ENCODE measurements at places on chromosomes 5 and 9. TPM values are rescaled to one million over a fixed set of nuclear protein-coding genes. Genes with fewer than 3 reads are reported as not detected.

DNA sequence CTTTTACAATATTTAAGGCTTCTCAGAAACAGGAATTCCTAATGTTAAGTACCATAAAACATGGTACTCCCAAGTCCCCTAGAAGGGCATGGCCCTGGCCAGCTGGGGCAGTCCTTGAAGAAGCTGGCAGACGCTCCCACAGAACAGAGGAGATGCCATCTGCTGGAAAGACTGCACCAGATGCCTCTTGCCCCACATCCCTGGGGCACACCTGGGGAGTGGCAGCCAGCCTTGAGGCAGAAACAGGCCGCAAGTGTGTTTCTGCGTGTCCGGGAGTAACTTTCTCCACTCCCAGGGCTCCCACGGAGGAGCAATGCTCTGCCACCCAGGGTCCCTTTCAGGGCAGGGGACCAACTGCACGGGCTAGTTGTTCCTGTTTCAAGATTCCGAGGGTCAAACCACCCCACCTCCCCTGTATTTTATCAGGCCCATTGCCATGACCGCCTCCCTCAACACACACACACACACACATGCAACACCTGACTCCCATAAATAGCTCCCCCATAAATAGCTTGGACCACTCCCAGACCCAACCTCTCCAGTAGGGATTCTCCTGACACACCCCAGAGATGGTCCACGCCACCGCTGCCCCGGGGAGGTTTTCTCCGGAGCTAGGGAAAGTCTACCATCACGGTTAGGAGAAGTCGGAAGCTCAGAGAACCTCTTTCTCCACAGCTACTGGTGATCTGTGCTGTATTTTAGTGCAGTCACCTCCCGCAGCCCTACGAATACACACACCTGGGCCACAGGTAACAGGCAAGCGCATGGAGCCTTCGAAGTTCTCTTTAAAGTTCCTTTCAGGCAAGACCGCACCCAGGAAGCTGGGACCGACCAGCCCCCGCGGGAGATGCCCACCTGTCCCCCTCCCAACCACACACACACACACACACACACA, 1.5 kb downstream of the SPOCK1 start:
- peaks cover 31% of the 10 kb centered on the region for H3K27me3 ChIP-seq
- H3K4me1 ChIP-seq, result no peaks in the 10 kb centered on the region
- no peak overlapping the region for H3K27ac ChIP-seq
- no peak for DNase-seq
- H3K4me3 ChIP-seq, result no peak overlapping the region

- H3K36me3 ChIP-seq, result no peaks in the 10 kb centered on the region
- H3K27ac ChIP-seq, result no peak overlapping the region
- no peaks in the 10 kb centered on the region for H3K4me1 ChIP-seq
- DNase-seq, result no peak
Observed at GRCh38 chr9:82805027-82805426, 257.9 kb downstream of the RASEF start.

DNA sequence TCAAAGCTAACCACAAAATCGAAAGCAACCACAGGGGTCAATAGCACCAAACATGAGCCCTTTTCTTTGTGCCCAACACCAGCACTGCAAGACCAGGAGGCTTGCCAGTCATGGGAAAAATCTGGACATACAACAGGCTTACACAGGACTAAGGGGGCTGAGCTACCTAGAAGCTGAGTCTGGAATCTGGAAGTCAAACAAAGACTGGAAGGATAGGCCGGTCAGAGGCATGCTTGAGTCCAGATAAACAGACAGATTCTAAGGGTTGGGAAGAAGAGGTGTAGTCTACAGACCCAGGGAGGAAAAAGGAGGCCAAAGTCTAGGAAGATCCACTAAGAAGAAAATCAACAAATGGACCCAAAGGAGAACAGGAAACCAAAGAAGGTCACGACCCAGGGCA, 73.3 kb downstream of the MYO10 start:
- H3K36me3 ChIP-seq, result no peaks in the 10 kb centered on the region
- H3K27ac ChIP-seq, result no peak overlapping the region
- no peaks in the 10 kb centered on the region for H3K4me1 ChIP-seq
- no peak for DNase-seq
- no peak overlapping the region for H3K4me3 ChIP-seq
- no peaks in the 10 kb centered on the region for H3K27me3 ChIP-seq

DNA sequence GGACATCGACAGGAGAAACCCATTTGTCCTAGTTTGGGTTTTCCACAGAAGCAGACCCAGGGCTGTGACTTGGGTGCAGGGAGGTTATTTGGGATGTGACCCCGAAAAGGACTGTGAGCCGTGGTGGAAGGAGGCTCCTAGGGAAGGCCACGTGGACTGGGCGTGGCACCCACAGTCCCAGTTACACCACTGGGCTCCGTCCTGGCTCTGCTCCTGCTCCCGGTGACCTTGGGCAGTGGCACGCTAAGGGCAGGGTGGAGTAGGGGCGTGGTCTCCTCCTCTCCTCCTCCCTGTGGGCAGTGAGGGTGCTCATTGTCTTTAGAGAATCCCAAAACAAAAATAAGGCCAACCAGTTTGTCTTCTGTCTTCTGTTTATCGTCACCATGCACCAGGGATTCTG, 190.1 kb downstream of the GADD45G start:
- H3K4me3 ChIP-seq, result no peak overlapping the region
- H3K27me3 ChIP-seq, result no peaks in the 10 kb centered on the region
- no peaks in the 10 kb centered on the region for H3K36me3 ChIP-seq
- no peak for DNase-seq
- peaks cover 3% of the 10 kb centered on the region for H3K4me1 ChIP-seq
- H3K27ac ChIP-seq, result no peak overlapping the region

DNA sequence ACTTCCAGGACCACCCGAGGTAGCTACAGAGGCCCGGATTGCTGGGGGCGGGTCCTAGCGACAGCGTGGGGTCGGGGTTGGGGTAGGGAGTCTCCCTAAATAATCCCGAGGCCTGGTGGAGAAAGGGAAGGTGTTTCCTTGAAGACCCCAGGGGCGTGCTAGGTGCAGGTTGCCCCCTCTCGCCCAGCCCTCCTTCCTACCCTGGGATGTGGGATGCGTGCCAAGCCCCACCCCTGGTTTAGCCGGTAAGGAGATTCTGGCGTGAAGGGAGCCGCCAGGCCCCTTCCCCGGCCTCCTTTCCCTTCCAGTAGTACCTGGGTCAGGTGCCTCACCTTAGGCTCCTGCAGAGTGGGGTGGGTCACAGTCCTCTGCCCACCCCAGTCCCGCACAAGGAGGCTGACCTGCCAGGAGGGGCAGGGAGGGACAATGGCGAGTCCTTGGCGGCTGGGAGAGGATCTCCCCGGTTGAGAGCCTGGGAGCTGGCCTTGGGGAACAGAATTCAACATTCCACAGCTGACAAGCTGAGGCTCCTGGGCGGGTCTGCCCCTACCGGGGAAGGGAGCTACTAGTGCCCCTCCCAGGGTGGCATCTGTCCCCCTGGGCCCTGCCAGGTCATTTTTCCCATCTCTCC, 674 bp downstream of the TSPAN17 start:
- H3K36me3 ChIP-seq, result peaks cover 17% of the 10 kb centered on the region
- H3K27me3 ChIP-seq, result no peaks in the 10 kb centered on the region

DNA sequence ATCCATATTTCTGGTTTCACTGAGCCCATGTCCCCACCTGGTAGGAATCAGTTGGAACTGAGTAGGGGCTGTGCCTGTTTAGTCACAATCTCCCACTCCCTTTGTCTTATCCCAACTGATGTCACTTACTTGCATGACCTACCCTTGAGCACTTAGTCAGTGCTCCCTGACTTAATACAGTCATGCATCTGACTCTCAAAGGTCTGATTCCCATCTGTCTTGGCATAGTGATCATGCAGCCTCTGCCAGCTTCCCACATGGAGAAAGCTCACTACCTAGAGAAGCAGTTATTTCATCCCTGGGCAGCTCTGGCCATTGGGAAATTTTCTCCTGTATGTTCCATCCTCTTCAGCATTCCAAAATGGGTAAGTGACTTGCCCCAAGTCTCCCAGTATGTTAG, 24.8 kb downstream of the ABLIM3 start:
- no peak overlapping the region for H3K27ac ChIP-seq
- no peak for DNase-seq
- H3K27me3 ChIP-seq, result peaks cover 23% of the 10 kb centered on the region
- no peaks in the 10 kb centered on the region for H3K36me3 ChIP-seq

GRCh38 chr5:97600486-97600885, 417.4 kb upstream of the RIOK2 start:
- no peaks in the 10 kb centered on the region for H3K27me3 ChIP-seq
- H3K4me1 ChIP-seq, result no peaks in the 10 kb centered on the region
- H3K36me3 ChIP-seq, result no peaks in the 10 kb centered on the region
- H3K4me3 ChIP-seq, result no peak overlapping the region
- no peak overlapping the region for H3K27ac ChIP-seq

DNA sequence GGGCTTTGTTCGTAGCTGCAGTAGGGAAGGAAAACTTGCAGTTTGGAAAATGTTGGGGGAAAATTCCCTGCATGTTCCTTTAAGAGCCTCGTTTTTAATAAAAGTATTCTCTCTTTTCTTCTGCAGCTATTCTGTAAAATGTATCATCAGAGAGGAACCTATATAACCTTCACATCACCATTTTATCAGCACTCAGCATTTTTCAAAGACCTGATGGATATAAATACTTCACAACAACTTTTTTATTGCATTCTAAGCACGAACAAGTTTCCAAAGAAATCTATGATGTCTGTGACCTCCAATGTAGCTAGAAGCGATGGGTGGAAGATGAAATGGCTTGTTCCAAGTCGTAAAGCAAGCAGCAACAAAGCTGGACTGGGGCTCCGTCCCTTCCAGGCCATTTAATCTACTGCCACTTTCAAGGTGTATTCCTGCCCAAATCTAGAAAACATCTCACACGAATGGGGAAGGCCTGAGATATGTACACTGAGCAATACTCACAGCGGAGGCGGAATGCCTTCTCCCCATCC, 84.0 kb downstream of the NSUN2 start:
- no peak for DNase-seq
- no peaks in the 10 kb centered on the region for H3K36me3 ChIP-seq
- H3K4me3 ChIP-seq, result no peak overlapping the region
- H3K27me3 ChIP-seq, result peaks cover 3% of the 10 kb centered on the region

DNA sequence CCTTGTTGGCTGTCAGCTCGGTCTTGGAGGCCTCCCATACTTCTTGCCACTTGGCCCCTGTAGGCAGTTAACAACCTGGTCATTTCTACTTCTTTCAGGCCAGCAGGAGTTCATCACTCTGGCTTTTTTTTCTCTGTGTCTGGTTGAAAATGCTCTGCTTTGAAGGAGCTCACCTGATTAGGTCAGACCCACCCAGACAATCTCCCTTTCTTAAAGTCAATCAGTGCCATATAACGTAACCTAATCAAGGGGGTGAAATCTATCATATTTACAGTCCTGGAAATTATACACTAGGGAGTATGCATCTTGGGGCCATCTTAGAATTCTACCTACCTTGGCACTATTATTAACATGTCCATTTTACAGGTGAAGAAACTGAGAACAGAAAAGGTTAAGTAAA, 155.4 kb downstream of the SREK1 start:
- no peaks in the 10 kb centered on the region for H3K36me3 ChIP-seq
- no peaks in the 10 kb centered on the region for H3K4me1 ChIP-seq
- no peak overlapping the region for H3K4me3 ChIP-seq
- no peak for DNase-seq
- H3K27me3 ChIP-seq, result peaks cover 8% of the 10 kb centered on the region

DNA sequence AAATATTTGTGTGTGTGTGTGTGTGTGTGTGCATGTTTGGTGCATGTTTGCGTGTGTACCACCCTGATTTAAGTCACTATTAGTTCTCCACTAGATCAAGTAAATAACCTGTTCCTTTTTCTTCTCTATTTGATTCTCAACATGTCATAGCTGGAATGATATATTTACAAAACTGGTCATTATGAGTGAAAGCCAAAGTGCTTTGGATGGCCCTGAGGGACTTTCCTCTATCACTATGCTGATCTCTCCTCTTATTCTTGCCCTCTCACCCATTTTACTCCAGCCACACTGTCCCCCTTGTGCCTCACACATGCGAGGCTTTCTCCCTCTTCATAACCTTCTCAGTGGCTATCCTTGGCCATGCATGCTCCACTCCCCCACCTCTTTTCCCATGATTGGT, 144.6 kb upstream of the NMUR2 start:
- no peaks in the 10 kb centered on the region for H3K4me1 ChIP-seq
- no peaks in the 10 kb centered on the region for H3K27me3 ChIP-seq

GRCh38 chr9:130266236-130267098, 907 bp downstream of the HMCN2 start:
- H3K27me3 ChIP-seq, result peaks cover 53% of the 10 kb centered on the region

GRCh38 chr9:134732392-134733110, 90.9 kb downstream of the COL5A1 start:
- DNase-seq, result no peak
- no peaks in the 10 kb centered on the region for H3K27me3 ChIP-seq
- no peaks in the 10 kb centered on the region for H3K36me3 ChIP-seq
- H3K4me1 ChIP-seq, result no peaks in the 10 kb centered on the region

The FCN1 gene
- total RNA-seq, result not detected

The CTSL gene
- 4.9 TPM for total RNA-seq

The AIF1L gene
- 0.72 TPM for total RNA-seq

The SEMA6A gene
- total RNA-seq, result 0.24 TPM

The C5orf24 gene
- total RNA-seq, result 43.9 TPM

The ZDHHC11B gene
- not detected for total RNA-seq
